GM23338 (cell line): ENCODE measurements at places on chromosomes 3 and 15. TPM values are rescaled to one million over a fixed set of nuclear protein-coding genes. Genes with fewer than 3 reads are reported as not detected.
A peak's percentile ranks its signal among the peaks of the same experiment; 100 is the strongest.

GRCh38 chr15:100292010-100292409, 49.8 kb downstream of the ADAMTS17 start:
- DNase-seq = no peak

MUSTN1 gene
- total RNA-seq = 1.4 TPM in 1 of 2 replicates, not detected in the other

DNA sequence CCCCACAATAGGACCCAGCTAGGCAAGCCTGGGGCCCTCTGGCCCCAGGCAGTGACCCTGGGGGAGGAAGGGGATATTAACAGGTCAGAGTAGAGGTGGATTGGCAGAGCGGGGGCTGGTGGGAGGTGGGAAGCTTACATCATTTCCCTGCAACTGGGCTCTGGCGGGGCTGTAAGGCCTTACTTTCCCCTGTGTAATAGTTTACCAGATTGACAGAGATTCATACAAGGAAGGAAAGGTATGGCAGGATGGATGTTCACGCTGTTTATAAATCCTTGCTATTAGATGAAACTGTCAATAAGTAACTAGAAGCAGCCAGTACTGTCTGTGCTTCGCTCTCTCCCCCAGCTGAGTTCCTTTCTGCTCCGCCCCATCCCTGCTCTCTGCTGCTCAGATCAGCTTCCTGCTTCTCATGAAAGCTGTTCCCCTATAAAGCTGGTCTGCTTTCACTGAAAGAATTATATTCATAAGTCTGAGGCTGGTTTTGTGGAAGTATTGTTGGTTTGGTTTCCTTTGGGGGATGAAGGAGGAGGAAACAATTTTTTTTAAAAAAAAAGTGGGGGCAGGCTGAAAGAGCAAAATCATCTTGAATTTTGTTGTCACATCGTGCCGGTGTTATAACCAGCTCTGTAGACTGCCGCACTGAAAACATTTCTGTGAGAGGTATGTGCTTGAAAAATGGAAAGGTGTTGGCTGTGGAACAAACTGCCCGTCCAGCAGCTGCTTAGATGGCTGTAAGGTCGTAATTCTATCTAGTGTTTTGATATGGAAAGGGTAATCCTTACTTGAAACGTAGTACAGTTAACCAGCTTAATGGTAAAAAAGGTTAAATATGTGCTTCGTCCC, 76.4 kb downstream of the BBX start:
- peak; percentile 48 for DNase-seq

CYP8B1 gene
- not detected in 2 replicates for total RNA-seq

DNA sequence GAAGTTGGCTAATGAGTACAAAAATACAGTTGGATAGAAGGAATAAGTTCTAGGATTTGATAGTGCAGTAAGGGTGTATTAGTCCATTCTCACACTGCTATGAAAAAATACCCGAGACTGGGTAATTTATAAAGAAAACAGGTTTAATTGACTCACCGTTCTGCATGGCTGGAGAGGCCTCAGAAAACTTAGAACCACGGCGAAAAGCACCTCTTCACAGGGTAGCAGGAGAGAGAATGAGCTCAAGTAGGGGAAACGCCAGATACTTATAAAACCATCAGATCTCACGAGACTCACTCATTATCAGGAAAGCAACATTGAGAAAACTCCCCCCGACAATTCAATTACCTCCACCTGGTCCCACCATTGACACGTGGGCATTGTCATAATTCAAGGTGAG, 483.3 kb downstream of the TUSC7 start:
- DNase-seq = no peak

DNA sequence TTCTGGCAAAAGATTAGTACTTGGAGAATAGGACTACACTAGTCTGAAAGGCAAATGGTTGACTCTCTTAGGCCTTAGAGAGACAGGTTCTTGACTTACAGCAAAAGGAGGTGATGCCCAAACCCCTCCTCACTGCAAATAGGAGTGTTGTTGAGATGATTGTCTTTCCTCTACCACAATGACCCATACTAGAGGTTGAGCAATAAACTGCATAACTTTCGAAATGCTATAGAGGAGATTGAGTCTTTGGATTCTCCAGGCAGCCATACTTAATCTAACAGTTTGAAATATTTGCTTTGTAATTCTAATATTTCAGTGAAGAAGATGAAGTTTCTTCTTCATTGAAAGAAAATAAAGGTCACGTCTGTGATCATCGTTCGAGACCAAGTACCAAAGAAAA, 498.5 kb upstream of the GBE1 start:
- DNase-seq = no peak

- DNase-seq = no peak
Observed at GRCh38 chr3:38533285-38533976, 37.3 kb downstream of the EXOG start.

FAM107A gene
- total RNA-seq = 0.89 and 1.0 TPM in 2 replicates

MAGEF1 gene
- 66.5 and 79.4 TPM in 2 replicates for total RNA-seq

CCDC39 gene
- 0.52 TPM in 1 of 2 replicates, not detected in the other for total RNA-seq

DNA sequence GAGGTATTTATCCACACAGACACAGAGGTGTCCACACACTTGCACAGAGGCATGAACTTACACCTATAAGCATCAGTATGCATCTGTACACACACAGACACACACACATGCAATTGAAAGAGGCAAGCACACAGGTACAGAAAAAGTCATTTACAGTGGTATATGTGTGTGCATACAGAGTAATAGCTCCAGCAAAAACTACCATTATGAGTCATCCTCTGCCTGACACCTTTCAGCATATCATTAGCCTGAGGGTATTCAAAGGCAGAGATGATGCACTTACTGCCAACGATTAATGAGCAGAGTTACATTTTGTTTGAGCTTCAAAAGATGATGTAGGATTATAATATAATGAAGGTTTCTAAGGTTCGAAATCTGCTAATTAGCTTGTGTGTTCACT, 100.3 kb upstream of the TPRG1 start:
- DNase-seq = no peak

GRCh38 chr15:40714144-40714543, 19.2 kb downstream of the RAD51 start:
- no peak for DNase-seq

RBP2 gene
- not detected in 2 replicates for total RNA-seq

DNA sequence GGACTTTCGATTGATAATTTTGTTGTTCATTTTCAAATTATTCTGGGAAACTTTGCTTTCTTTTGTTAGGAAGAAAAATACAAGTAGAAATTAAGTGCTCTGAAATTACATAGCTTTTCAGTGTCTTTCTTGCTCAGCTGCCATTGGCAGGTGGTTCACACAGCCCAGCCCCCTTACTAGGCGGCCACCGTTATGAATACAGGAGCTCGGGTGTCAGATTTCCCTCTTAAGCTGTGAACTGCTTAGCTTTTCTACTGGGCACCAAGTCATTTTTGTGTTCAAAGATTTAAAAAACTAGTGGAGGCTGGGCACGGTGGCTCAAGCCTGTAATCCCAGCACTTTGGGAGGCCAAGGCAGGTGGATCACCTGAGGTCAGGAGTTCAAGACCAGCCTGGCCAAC, 55.2 kb downstream of the HMG20A start:
- DNase-seq = peak; percentile 65

GRCh38 chr3:25831578-25831977, 41.7 kb downstream of the OXSM start:
- DNase-seq = peak; percentile 41

DNA sequence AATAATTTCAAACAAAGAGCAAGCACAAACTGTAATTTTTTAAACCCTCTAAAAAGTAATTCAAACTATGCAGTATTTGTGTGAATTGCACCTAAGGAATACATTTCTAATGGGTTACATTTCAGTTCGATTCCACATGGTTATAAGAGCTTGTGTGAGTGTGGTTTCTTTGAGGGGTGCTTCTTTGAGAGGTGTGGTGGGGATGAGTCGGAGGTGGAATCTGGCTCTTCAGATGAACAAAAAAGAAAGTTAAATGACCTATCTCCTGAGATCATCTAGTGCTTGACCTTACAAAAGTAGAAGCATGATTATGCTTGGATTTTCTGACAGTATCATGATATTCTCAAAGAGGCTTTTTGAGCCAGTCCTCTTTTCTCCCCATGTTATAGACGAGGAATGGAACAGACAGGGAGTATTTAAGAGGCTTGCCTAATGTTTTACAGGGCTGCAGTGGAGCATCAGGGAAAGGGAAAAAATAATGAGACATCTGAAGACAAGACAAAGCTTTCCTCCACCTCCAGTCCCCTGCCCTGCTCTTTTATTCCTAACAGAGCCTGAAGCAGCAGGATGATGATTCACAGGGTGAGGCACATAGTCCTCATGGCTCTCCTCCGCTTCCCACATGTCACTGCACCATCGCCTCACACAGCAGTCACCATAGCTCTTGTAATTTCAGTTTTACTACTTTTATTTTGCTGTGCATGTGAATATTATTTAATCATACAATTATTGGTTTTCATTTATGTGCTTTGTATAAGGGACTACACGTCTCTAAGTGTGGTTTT, 82.0 kb downstream of the LYSMD4 start:
- DNase-seq = no peak

GRCh38 chr15:91668370-91668769, 185.1 kb upstream of the SLCO3A1 start:
- DNase-seq = no peak

- DNase-seq = no peak
Observed at GRCh38 chr3:31699309-31699953, 166.7 kb downstream of the STT3B start.

DNA sequence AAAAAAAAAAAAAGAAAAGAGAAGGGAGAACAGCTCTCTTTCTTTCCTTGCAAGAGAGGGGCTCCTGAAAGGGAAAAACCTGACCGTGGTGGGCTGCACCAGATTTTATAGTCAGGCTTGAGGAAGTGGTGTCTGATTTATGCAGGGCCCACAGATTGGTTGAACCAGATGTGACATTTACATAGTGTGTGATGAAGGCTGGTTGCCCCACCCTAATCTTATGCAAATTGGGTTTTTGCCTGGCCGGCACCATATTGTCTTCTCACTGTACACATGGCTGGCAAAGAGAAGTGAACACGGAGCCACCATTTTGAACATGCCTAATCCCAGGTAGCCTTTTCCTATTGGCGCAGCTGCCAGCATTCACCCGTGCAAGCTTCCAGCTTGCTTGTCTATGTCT, 154.4 kb downstream of the OXSM start:
- no peak for DNase-seq

DNA sequence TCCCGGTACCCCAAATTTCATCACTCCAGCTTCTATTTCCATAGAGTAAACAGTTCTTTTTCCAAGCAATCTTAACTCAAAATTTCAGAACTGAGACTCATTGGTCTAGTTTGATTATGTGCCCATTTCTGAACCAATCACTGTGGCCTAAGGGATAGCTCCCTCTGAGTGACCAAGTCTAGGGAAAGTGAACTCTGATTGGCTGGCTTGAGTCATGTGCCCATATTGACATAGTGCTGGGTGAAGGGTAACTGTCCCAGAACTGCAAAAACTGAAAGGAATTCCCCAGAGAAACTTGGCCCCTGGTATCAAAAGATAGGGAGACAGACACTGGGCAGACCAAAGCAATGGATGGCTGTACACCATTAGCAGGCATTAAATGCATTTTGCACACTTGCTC, 171.2 kb upstream of the WNT5A start:
- DNase-seq = no peak

DNA sequence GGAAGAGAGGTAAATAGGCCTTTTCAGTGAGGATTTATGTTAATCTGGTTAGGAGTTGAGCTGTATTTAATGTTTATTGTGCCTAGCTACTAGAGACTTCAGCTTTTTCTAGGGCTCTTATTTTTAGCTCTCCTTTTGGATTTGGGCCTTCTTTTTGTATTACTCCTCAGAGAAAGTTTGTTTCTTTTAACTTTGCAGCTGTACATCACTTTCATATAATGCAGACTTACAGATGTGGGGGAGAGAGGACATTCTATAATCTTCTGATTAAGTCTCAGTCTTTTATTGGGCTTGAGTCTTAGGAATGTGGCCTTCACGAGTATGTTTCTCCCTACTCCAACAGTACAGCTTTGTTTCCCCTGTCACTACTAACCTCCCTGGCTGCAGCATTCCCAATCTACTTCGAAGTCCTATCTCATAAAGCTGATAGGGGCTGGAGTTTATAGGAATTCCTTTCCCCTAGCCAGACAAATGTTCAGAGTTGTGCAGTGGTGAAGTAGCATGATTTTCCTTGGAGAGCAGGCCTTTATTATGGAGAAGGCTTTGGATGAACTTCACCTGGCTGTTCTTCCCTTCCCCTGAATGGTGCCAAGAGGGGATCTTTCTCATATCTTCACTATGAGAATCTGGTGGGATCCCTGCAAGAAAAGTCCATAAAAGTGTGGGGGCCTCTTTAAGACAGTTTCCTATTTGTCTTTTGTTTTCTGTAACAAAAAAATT, 82.2 kb upstream of the CBLB start:
- DNase-seq = no peak

SOX14 gene
- total RNA-seq = 0.23 TPM in 1 of 2 replicates, not detected in the other

CP gene
- 2.8 and 3.3 TPM in 2 replicates for total RNA-seq

GRCh38 chr3:64971602-64972001, 283.8 kb upstream of the ADAMTS9 start:
- DNase-seq = no peak

DNA sequence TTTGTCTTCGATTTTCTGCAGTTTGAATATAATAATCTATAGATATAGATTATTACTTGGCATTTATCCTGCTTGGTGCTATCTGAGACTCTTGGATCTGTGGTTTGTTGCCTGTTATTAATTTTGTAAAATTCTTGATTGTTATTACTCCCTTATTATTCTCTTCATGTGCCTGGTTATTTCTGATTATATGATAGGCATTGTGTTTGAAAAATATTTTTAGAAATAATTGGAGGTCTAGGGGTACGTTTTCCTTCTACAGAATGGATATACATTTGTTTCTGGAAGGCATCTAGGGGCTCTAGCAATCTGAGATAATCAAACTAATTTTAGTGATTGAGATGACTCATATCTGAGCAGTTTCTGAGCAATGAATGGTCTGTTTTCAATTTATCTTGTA, 14.9 kb upstream of the CELF6 start:
- no peak for DNase-seq

C2CD4B gene
- 1.3 and 1.5 TPM in 2 replicates for total RNA-seq

EOMES gene
- total RNA-seq = 0.10 TPM in 1 of 2 replicates, not detected in the other

- no peak for DNase-seq
Observed at GRCh38 chr3:147737376-147737775, 328.2 kb downstream of the ZIC1 start.

GRCh38 chr15:56950979-56951378, 32.5 kb downstream of the TCF12 start:
- no peak for DNase-seq

DNA sequence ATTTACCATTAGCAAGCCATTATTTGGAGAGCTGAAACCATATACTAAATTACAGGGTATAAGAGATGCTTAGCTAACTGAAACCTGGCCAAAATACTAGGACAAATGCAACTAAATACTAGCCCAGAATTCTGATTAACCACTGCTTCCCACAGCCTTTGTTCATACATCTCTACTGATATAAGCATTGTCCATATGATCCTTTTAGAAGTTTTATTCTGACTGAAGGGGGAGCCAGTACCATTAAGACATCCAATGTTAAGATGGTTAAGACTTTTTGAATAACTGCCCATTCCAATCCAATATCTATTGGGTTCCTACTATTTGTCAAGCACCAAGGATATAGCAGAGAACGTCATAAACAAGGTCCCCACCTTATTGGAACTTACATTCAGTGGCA, 421.3 kb downstream of the FOXP1 start:
- DNase-seq = no peak

DNA sequence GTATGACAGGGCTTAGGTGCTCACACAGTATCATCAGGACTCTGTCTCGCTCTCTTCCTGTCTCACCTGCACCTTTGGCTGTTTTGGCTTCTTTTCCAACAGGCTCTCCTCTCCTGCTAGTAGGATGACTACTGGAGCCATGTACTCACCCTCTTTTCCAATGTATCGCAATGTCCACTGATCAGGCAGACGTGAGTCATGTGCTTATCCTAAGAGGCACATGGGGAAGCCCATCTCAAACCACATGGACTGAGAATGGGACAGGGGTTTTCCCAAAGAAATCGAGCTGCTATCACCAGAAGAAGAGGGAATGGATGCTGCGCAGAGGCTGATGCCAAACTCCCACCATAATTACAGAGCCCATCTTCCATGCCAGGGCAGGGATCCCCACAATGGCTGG, 180.6 kb downstream of the IL5RA start:
- no peak for DNase-seq
